ENCODE measurements at places on chromosomes 1 and 21.

GRCh38 chr1:198520524-198521254, 19.8 kb downstream of the ATP6V1G3 start:
- peak; percentile 21 for DNase-seq

- DNase-seq = no peak
These were observed 1.2 kb downstream of the CLSPN start for GRCh38 chr1:35768350-35769187.

GRCh38 chr1:161962091-161962887, 61.4 kb downstream of the OLFML2B start:
- peak; percentile 81 for DNase-seq

GRCh38 chr1:66276218-66276617, 257.7 kb upstream of the SGIP1 start:
- peak; percentile 56 for DNase-seq

DNA sequence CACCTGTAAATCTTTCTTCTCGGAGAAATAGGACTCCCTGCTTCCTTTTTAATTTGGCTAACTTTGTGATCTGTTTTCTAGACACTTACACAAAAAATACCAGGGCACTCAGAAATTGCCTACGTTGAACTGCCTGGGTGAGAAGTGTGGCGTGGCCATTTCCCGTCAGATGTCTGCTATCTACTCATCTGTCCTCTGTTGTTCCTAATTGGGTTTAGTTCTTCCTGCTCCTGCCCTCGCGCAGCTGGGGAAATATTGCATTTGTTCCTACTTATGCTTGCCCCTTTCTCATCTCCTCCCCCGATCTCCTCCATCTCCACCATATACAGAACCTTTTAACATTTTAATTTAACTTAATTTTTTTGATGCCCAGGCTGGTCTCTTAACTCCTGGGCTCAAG, 55.1 kb downstream of the CD58 start:
- DNase-seq = peak; percentile 30

GRCh38 chr1:234014208-234014607, 109.7 kb downstream of the SLC35F3 start:
- no peak for DNase-seq

DNA sequence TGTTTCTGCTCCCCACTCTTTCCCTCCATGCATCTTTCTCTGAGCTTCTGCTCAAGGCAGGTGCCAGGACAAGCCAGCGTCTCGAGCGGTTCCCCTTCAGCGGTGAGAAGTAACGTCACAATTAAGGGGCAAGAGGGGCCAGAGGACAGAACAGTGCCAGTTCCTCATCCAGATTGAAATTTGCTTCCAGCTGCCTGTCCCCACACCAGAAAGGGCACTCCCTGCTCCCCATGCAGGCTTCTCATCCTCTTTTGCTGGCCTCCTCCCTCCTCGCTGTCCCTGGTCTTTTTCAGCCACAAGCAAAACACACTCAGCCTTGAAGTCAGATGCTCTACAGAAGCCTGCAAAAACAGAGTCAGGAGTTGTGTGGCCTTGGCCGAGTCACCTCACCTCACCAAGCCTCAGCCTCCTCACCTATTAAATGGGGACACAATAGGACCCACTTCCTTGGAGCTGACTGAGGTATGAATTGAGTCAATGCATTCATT, 35.0 kb upstream of the ECE1 start:
- DNase-seq = peak; percentile 58

- DNase-seq = no peak
These were observed 2.8 kb downstream of the SLC35D1 start for GRCh38 chr1:67051196-67051595.

GRCh38 chr21:15840406-15840805, 110.6 kb downstream of the USP25 start:
- no peak for DNase-seq

- DNase-seq = no peak
These were observed 1523.0 kb upstream of the B3GALT2 start for GRCh38 chr1:194709439-194709838.

- DNase-seq = no peak
These were observed 62.3 kb downstream of the OPTC start for GRCh38 chr1:203556047-203556851.

DNA sequence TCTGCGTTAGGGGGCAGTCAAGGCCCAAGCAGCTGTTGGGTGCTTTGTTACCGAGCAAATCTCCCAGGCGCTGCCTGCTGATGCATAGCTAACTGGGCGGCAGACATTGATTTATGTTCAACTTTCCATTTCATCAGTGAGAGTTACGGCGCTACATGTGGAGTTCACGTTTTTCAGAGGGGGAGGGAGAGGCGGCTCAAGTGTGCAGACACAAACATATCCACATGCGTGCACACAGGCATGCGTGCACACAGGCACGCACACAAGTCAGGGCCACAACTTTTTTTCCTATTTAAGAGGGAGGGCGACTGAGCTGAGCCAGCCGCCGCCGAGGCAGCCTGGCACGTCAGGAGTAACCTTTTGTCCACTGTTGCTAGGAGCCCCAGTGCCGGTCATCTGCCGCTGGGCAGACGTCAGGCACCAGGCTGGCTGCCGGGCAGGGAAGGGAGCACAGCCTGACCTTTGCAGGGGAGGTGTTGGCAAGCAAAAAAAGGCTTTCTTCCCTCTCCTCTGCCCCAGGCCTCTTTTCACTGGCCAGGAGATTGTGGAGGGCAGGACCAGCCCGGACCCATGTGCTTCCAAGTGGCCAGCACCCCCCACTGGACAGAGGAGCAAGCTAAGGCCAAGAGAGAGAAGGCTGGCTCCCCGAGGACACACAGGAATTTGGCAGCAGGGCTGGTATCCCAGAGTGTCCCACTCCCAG, 73.3 kb downstream of the MRPL37 start:
- DNase-seq = peak; percentile 22

GRCh38 chr1:204760350-204760749, 74.8 kb upstream of the LRRN2 start:
- DNase-seq = no peak

- peak; percentile 39 for DNase-seq
These were observed 15.3 kb upstream of the RNF187 start for GRCh38 chr1:228471762-228472398.

GRCh38 chr1:236686815-236687160, 489 bp downstream of the ACTN2 start:
- no peak for DNase-seq

DNA sequence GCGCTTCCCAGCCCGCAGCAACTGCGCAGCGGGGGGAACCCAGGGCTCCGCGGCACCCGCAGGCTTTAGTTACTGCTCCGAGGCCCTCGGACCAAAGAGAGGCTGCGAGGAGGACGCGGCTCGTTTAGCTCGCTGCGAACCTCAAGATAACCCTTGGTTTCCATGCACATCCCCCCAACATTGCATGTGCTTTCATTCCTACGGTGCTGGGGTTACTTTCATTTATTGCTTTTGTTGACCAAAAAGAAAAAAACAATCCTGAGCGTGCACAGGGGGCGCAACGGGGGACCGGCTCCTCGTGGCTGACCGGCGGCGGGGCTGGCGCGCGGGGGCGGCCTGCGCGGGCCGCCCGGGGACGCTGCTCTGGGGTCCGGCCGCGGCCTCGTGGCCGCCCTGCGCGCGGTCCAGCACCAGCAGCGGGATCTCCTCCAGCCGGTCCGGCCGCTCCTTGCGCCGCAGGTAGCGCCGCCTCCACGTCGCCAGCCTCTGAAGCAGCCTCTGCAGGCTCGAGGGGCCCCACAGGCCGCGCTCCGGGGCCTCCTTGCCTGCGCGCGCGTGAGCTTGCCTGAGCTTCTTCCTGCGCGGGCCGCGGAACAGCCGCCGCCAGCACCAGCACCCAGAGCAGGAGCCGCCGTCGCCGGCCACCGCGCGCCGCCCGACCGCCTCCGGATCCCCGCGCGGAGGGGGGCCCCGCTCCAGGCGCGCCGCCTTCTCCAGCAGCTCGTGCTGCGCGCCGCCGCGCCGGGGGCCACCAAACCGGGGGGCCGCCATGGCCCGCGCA, 77.4 kb downstream of the DESI2 start:
- DNase-seq = peak; percentile 36

DNA sequence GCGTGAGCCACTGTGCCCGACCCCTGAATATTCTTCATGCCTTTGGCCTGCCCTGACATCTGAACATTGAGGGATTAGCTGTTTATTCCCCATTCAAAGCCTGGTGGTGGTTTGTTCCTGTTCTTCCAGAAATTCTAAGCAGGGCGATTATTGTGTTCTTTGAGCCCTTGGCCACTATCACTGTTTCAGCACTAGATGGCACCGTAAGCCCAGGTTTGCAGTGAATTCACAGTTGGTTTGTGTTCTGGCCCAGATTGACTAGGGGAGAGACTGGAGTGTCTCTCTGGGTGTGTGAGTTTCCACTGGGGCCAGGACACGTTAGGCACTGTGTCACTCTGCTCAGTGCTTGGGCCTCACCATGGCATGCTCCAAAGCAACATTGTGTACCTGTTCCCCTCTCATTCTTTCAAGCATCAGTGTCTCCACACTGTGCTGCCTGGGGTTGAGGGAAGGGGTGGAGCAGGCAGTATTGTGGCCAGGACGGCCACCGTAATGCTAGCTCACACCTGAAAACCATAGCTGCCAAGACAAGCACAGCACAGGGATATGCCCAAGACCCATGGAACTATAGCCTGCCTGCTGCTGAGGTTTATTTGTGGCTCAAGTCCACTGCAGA, 52.7 kb downstream of the PKN2 start:
- peak; percentile 45 for DNase-seq

- DNase-seq = no peak
These were observed 333.8 kb downstream of the ZP4 start for GRCh38 chr1:237556911-237557310.

- DNase-seq = no peak
These were observed 20.5 kb upstream of the FRRS1 start for GRCh38 chr1:99786751-99787501.

- no peak for DNase-seq
These were observed 10.7 kb downstream of the TBX19 start for GRCh38 chr1:168291222-168291837.

- no peak for DNase-seq
These were observed 39.0 kb downstream of the FYB2 start for GRCh38 chr1:56780128-56780750.

DNA sequence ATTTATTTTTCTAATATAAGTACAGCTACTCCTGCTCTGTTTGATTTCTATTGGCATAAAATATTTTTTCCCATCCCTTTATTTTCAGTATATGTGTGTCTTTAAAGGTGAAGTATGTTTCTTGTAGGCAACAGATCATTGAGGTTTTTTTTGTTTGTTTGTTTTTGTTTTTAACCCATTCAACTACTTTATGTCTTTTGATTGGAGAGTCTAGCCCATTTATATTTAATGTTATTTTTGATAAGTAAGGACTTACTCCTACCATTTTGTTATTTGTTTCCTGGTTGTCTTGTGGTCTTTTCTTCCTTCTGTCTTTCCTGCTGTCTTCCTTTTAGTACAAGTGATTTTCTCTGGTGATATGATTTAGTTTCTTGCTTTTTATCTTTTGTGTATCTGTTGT, 285.1 kb upstream of the PROX1 start:
- DNase-seq = no peak

GRCh38 chr21:45421071-45421845, 16.3 kb downstream of the COL18A1 start:
- no peak for DNase-seq

DNA sequence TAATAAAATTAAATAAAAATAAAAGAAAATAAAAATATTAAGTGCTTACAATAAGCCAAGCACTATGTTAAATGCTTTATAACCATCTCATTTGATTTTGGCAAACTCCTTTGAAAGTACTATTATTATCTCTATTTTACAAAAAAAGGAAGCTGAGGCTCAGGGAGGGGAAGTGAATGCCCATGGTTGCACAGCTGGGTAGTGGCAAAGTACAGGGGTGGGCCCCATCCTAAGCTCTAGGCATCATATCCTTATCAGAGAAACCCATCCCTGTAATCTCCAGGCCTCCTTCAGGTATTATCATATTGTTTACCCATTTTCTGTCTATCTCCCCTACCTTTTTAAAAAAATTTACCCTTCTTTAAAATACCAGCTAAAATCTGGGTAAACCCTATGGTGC, 2.3 kb upstream of the MED18 start:
- no peak for DNase-seq

DNA sequence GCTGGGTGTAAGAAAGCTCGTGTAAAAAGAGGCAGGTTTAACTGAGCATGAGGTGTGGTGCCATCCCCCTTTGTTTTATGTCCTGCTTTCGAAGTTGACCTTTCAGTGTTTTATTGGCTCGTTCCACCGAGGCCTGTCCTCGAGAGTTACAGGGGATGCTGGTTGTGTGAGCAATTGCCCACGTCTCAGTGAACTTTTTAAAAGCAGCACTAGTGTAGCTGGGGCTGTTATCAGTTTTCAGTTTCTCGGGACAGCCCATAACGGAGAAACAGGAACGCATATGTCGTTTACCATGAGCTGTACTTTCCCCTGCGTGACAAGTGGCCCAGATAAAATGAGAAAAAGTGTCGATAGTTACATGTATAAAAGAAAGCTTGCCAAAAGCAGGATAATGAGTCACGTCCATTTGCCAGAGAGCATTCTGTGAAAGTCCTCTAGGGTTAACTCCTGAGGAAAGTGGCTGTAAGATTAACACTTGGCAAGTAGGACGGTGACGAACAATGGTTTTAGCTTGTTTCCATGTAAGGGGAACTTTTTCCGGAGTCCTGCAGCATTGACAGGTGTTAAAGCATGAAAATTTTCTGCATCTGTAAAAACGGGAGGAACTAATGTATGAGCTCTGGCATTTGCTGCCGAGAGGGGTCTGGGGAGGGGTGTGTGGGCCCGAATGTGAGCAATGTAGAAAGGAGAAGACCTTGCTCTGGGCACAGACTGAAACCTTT, 7.8 kb upstream of the LRRC47 start:
- DNase-seq = no peak

DNA sequence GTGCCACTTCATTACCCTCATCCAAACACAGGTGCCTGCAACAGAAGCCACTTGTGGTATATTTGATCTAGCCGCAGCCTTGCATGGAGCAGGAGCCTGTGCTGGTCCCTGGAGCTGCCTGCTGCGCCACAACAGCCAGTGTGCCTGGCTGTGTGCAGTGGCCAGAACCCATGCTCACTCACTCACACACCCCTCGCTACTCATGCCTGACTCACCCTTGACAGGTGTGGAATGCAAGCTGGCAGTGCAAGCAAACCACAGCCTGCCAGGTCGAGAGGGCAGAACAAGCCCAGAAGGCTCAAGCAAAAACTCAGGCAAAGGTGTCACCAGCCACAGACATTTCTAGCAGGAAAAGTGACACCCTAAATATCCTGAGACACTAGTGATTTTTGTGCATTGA, 1510.9 kb downstream of the KCNT2 start:
- DNase-seq = no peak

- no peak for DNase-seq
These were observed 35.9 kb downstream of the SMAP2 start for GRCh38 chr1:40409467-40409866.

DNA sequence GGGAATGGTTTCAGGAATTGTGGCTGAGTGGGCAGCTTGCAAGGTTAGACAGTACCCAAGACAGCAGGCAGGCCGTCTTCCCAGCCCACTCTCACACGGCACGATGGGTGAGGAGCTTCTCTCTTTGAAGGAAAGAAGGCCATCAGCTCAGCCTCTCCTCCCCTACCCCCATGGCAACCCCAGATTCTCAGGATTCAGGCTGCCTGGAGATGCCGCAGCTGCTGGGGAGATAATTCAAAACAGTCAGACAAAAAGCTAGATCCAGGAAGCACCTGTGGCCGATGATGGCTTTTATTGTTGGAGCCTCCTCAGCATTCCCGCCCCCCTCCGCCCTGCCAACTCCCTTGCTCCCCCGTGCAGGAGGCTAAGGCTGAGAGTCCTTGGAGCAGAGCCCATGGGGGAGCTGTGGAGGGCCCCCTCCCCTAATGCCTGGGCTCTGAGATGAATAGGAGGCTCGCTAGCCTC, 220.5 kb downstream of the TRABD2B start:
- DNase-seq = no peak

GRCh38 chr1:91567583-91567982, 66.9 kb downstream of the CDC7 start:
- no peak for DNase-seq

- no peak for DNase-seq
These were observed 12.6 kb upstream of the PSMA5 start for GRCh38 chr1:109438798-109439297.

All from activated naive CD4-positive, alpha-beta T cell treated with anti-CD3 and anti-CD28 coated beads for 36 hours (primary cell).